ENCODE measurements at places on chromosomes 13 and 19.

GRCh38 chr13:113052971-113053370, 52.6 kb upstream of the F7 start:
- no peak for DNase-seq

GRCh38 chr19:53927739-53928138, 18.7 kb downstream of the CACNG7 start:
- peak; percentile 74 for DNase-seq

DNA sequence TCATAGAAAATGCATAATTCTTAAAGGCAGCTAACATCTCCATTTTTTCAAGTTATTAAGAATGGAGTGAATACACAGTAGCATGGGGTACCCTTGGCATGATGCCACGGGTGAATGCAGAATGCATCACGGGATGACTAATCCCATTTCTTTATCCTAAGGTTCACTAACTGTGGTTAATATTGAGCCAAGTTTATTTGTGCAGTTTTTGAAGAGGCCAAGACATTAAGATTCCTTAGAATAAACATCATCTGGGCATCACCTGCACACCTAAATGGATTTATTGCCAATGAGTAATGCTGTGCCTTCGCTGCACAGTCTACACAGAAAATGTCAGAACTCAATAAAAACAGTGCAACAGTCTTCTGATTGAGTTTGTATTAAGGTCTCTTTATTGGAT, 333.1 kb downstream of the GPC6 start:
- DNase-seq = no peak

DNA sequence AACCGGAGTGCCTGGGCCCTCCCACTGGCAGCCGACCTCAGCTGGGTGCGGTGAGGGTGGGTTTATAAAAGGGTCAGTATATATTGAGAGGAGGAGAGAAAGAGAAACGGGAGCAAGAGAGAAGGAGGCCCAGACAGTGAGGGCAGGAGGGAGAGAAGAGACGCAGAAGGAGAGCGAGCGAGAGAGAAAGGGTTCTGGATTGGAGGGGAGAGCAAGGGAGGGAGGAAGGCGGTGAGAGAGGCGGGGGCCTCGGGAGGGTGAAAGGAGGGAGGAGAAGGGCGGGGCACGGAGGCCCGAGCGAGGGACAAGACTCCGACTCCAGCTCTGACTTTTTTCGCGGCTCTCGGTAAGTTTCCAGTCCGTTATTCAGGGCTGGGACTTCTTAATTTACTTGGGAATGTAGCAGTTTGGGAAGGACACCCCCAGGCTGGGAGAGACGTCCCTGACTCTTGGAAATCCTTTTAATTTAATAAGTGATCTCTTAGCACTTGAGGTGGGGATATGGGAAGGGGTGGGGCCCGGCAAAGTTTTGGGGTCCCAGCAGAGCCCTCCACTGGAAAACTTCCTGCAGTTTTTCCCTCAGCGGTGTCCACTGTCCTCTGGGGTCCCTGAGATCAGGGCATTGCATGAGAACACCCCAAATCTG, at the start of gene EMP3:
Gene EMP3, plus strand, starts transcription at position 288 of the 646 bp plus-strand sequence. CDS start 1,293 bp downstream, outside the sequence.
- peak; percentile 83 for DNase-seq

DNA sequence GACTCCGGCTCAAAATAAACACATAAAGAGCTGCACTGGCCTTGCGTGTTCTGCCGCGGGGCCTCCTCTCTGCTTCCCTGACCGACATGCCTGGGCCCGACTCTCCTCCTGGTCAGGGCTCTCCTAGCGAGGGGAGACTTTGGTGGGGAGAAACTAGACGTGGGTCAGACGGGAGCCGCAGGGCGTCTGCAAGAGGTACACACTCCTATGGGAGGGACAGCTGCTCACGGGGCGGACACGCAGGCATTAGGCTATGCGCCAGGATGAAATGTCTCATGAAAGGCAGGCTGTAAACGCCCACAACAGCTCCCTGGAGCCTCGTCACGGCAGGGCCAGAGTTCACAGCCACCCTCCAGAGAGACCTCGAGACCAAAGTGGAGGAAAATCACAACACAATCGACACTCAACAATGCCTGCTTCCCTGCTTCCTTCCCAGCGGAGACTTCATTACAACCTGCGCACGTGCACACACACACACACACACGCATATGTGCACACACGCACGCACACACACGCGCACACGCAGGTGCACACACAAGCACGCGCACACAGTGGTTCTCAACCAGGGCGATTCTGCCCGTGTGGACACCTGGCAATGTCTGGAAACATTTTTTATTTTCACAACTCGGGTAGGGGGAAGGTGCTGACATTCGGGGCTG, 5.8 kb downstream of the SLC39A3 start:
- DNase-seq = no peak

DNA sequence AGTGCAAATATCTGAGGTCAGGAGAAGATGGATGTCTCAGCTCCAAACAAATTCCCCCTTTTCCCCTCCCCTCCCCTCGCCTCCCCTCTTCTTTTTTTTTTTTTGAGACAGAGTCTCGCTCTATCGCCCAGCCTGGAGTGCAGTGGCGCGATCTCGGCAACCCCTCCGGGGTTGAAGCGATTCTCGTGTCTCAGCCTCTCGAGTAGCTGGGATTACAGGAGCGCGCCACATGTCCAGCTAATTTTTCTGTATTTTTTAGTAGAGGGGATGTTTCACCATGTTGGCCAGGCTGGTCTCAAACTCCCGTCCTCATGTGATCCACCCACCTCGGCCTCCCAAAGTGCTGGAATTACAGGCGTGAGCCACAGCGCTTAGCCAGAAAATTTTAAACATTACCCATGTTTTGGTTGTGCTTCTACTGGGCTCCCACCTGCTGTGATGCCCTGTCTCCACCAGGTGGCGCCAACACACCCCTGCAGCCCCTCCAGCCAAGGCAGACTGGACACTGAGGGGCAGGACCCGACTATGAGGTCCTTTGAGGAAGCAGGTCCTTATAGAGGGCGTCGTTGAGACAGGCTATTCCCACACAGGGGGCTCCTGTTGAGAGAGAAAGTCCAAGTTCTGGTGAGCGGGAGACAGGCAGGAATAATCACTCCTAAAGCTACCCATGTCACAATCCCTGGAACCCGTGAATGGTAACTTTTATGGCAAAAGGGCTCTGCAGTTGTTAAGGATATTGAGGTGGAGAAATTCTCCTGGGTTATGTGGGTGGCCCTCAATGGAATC, 6.3 kb downstream of the ERICH4 start:
- DNase-seq = peak; percentile 86

GRCh38 chr13:108365255-108365654, 95.7 kb downstream of the TNFSF13B start:
- DNase-seq = no peak

- no peak for DNase-seq
Measured at GRCh38 chr13:94546061-94546839, 49.7 kb downstream of the TGDS start.

GRCh38 chr19:46514589-46515289, 19.1 kb upstream of the PNMA8B start:
- no peak for DNase-seq

DNA sequence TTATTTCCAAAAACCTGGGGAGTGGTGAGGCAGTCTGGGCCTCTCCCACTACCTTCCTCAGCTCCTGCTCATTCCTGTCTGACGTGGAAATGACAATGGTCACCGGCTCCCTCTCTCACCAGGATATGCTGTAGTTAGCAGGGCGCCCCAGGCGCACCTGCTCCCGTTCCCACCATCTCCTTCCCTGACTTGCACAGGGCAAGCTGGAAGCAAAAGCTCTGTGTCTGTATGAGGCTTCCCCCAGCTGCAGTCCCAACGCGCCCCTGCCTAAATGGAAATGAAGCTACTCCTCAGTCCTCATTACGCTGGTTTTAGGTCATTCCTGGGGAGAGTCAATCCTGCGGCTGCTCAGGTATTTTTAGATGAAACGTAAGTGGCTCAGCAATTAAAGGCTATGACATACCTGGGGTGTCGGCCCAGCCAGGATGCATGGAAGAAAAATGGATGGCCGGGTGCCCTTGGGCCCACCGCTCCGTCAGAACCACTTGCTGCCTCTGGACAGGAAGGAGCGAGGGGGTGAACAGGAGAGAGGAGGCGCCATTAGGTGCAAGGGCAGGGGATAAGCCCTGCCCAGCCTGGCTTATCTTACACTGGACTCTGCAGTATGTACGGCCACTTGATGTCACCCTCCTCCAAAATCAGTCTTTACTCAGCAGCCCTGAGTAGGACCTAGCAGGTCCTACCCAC, 32.4 kb downstream of the DHRS12 start:
- no peak for DNase-seq

DNA sequence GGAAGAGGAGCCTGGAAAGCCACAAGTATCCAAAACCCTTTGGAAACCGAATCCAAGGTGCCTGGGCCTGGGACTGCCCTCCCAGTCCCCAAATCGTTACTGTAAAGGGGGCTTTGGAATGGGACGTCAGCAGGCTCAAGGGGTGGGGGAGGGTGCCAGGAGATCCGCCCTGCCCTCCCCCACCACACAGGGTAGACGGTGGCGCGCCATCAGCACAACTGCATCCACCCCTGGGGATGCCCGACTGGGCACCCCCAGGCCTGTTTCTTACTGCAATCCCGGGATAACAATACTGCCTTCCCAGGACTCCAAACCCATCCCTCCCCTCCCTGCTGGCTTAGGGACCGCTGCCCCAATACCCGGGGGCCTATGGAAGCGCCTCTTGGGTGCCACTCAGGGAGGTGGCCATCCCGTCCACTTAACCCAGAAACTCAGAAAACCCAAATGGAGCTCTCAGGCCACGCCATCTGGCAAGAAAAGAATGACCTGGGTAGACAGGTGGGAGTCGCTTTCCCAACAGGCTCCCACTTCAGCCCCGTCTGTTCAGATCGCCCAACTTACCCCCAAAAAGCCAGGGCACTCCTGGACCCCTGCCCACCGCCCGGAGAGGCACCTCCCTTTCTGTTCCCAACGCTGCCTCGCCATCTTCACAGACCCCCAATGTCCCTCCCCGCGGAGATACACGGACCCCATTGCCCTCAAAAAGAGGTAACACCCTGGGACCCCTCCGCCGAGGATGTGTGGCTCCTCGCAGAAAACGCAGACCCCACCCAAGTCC, 2.4 kb downstream of the KLF16 start:
- no peak for DNase-seq

DNA sequence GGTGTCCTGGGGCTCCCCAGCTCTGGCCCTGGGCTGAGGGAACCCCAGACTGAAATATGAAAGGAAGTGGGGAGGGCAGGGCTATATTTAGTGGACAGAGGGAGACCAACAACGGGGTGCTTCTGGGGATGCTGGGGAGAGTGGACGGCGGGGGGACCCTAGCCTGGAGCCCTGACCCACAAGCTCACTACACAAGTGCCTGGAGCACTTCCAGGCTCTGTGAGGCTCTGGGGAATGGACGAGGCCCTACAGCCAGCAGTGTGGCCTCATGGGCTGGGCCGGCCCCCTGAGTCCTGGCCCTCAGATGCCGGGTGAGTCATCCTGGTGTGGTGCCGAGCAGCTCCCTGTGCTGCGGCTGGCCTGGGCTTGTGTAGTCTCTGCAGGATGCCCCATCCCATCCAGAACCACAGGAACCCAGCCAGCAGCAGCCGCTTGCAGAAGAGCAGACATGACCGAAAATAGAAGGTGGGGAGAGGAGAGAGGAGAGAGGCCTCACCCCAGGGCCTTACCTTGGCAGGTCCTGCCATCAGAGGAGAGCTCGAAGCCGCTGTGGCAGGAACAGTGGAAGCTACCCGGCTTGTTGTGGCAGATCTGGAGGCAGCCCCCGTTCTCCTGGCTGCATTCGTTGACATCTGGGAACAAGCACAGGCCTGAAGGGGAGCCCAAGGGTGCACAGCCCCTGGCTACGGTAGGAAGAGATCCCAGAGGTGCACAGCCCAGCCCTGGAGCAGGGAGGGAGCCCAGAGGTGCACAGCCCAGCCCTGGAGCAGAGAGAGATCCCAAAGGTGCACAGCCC, 26.1 kb downstream of the GAS6 start:
- DNase-seq = peak; percentile 46

GRCh38 chr19:1401138-1401888, at the start of gene GAMT:
TSS of gene GAMT (minus strand) at chr19:1401542. CDS start at chr19:1401476, 66 bp downstream.
- peak; percentile 77 for DNase-seq

- no peak for DNase-seq
Measured at GRCh38 chr13:51040431-51040830, 70.6 kb downstream of the C13orf42 start.

DNA sequence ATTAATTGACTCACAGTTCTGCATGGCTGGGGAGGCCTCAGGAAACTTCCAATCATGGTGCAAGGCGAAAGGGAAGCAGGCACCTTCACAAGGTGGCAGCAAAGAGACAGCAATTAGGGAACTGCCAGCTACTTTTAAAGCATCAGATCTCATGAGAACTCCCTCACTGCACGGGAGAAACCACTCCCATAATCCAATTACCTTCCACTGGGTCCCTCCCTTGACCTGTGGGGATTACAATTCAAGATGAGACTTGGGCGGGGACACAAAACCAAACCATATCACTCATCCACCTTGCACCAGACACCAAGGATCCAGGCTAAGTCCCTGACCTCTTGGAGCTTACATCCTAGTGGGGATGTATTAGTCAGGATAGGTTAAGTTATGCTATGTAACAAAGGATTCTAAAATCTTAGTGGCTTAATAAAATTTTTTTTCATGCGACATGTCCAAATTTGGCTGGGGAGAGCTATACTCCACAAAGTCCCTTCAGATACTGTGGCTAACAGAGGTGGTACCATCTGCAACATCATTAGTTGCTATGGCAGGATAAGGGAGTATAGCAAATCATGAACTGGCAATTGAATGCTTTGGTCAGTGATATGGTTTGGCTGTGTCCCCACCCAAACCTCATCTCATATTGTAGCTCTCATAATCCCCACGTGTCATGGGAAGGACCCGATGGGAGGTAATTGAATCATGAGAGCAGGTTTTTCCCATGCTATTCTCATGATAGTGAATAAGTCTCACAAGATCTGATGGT, 8.3 kb upstream of the FAM187B start:
- no peak for DNase-seq

GRCh38 chr13:110448230-110448629, 113.3 kb downstream of the RAB20 start:
- no peak for DNase-seq

- DNase-seq = peak; percentile 53
Measured at GRCh38 chr19:6528544-6529121, 2.2 kb upstream of the TNFSF9 start.

DNA sequence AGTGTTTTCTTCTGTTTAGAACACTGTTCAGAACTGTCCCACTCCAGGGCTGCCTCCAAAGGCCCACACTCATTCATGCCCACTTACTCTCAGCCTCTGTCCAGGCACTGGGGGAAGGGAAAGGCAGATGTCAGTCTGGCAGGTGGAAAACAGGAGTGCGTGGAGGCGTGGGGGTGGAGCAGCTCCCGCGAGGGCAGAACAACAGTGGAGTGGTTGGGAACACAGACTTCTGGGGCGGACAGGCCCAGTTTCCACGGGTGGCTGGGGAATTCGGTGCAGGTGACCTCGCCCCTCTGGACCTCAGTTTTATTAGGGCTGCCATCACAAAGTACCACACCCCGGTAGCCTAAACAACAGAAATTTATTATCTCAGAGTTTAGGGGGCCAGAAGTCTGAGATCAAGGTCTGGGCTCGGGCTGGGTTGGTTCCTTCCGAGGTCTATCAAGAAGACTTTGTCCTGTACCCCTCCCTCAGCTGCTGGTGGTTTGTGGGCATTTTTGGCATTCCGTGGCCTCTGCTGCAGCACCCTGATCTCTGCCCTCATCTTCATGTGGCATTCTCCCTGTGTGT, 59.7 kb downstream of the SIPA1L3 start:
- no peak for DNase-seq
